NCI-H1694 treated with DMSO at 0.1 percent for 48 hours (cell line): ENCODE measurements at places on chromosomes 7 and 10.

DNA sequence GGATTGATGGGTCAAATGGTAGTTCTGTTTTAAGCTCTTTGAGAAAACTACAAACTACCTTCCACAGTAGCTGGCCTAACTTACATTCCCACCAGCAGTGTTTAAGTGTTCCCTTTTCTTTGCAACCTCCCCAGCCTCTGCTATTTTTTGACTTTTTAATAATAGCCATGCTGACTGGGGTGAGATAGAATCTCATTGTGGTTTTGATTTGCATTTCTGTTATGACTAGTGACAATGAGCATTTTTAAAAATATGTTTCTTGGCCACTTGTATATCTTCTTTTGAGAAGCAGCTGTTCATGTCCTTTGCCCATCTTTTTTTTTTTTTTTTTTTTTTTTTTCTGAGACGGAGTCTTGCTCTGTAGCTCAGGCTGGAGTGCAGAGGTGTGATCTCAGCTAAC lies 155.2 kb upstream of the BMPER start:
- no peak for DNase-seq

DNA sequence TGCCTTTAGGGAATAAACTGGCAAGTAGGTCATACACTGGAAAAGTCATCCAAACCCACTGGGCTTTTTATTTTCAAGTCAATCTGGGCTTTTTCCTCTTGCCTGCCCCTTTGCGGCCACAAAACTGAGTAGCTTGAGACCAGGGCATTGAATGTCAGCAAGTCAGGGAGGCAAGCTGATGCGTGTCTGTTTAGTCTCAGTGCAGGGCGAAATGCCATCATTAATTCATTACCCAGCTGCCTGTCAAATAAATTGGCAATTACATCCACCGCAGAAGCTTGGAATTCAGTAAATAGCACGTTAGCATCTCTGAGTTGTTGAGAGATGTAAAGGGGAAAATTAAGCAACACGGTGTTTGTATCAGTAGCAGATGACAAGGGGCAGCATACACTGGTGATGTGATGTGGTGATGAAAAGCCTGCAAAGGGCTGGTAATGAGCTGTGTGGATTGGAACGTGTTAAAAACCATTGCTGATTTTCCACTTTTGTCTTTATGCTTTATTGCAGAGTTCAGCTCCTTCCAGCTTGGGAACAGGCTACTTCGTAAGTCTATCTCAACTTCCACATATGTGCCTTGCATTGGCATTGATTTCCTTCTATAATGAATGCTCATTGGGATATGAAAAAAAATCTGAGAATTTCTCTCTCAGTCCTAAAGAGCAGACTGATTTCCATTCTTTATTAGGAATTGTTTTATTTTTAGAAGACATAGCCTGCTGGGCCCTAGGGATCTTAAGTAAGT lies 535.9 kb downstream of the AUTS2 start:
- DNase-seq, result peak; percentile 99

GRCh38 chr10:11331046-11331577 lies 280.3 kb downstream of the USP6NL start:
- DNase-seq, result no peak

DNA sequence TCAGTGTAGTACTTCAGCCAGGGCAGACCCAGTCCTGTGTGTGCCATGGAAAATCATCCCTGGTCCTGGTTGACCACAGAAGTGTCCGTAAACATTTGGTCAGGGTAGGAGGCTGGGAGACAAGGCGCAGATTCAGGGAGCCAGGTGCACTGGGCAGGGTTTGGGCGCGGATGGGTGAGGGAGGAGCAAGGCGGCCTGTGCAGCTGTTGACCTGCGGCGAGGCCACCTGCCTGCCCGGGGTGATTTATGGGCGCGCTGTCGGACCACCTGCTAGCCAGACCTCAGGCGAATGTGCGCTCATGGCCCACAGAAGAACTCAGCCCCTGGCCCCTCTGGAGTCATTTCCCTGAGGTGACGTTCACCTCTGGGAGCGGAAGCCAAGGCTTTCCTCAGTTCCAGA lies 6.6 kb downstream of the SFRP5 start:
- no peak for DNase-seq

DNA sequence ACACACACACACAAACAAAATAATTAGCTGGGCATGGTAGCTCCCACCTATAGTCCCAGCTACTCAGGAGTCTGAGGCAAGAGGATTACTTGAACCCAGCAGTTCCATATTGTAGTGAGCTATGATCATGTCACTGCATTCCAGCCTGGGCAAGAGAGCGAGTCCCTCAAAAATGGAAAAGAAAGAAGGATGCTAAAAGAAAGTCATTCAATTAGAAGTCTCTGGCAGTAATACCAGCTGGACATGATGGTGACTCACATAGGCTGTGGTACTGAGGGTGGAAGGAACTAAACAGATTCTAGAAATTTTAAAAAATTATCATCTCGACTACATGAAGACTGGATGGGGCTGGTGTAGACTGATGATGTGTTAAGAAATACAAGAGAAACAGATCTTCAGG lies 385.3 kb downstream of the ETV1 start:
- DNase-seq, result no peak

DNA sequence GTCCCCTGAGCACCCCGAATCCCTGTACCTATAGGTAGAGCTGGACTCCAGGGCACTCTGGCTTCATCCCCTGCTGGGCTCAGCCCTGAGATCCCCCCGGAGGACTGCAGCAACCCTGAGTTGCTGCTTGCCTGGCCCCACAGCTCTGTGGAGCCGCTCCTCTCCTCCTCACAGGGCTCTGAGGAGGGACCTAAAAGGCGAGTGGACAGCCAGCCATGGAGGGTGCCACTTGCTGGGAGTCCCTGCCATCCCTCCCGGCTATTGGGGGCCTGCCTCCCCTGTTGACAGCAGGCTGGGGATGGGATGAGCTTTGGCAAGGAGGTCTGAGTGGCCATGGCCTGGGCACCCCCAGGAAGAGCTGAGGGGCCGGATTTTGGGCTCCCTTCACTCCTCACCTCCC lies 28.0 kb upstream of the RASGEF1A start:
- DNase-seq, result no peak

- DNase-seq, result no peak
Observed at GRCh38 chr7:72924386-72924732, 536 bp upstream of the POM121 start.

- DNase-seq, result no peak
Observed at GRCh38 chr7:134806197-134806596, 26.8 kb downstream of the CALD1 start.

GRCh38 chr7:114874170-114874569 lies 47.7 kb upstream of the MDFIC start:
- no peak for DNase-seq

DNA sequence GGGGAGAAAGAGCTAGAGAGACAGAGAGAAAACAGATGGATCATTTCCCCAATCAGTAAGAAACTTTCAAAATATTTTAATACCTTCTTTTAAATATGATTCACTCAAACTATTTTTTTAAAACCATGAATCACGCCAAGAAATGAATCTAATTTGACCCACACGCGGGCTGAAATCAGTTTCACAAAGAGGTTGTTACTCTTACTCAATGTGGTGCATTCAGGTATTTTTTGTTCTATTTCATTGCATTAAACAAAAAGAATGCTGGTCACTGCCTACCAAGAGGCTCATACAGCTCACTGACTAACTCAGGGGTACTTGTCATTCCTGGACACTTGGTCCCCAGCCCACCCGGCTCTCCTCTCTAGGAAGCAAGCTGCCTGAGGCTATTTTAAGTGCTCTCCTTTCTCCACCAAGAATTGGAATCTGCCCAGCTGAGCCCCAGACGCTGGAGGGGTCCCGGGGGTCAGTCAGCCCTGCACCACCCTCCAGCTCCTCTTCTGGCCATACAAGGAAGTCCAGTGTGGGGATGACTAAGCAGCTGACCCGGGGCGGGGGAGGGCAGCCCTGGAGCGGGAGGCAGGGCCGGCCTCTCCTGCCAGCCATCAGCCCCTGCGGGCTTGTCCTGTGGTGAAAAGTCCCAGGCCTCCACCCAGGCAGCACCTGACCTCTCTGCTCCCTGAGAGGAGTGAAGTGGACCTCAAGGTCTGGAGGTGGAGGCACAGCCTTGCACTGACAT lies 21.7 kb upstream of the PFKP start:
- no peak for DNase-seq

DNA sequence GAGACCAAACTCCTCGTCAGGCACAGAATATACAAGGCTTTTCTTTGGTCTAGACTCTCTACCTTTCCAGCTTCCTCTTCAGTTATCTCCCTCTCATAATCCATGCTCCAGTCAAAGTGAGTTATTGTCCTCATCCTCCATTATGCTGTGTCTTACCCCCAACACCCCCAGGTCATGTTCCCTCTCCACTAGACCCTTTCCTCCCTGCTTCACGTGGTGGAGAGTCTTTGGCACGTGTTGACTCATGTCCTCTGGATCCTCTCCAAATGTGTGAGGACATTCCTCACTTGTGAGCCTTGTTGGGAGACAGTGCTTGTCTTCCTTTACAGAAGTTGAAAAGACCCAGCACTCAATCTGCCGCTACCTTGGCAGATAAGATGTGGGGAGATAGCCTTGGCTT lies 36.0 kb upstream of the DLD start:
- DNase-seq, result no peak

- DNase-seq, result no peak
Observed at GRCh38 chr7:84207615-84208014, 13.0 kb upstream of the SEMA3A start.

GRCh38 chr7:3682028-3682710 lies 381.1 kb downstream of the SDK1 start:
- no peak for DNase-seq

- DNase-seq, result no peak
Observed at GRCh38 chr10:1595726-1596125, 141.6 kb downstream of the ADARB2 start.

DNA sequence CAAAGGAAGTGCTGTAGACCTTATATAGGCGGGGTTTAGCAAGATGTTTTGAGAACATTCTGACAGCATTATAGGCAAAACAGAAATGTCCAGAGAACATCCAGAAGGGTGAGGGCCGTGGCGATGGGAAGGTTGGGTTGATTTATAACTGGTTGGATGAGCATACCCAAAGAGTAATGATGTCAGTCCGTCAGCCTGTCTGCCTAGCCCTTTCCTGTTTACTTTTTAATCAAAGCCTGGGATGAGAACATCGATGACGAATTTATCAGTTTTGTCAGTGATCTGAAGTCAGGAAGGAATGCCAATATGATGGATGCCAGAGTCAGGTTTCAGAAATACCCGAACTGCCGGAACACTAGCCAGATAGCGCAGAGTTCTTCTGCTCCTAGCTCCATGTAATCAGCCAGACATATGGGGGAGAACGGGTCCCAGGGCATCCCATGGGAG lies 33.8 kb upstream of the TRIM8 start:
- no peak for DNase-seq

DNA sequence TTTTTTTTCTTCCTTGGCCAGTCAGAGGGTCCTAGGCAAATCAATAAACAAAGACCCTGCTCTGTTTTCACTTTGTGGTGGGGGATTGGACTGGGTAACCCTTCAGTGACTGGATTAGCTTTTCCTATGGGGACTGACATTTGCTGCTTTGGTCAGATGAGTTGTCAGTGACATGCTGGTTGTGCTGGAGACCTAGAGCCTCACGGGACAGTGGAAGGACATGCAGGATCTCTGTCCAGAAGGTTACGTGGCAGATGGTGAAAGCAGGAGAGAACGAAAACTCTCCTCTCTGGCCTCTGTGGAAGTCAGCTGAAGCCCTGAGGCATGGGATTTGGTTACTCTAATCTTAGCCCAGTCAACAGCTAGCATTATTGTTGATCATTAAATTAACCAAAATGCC lies 90.0 kb upstream of the BMPER start:
- DNase-seq, result no peak

DNA sequence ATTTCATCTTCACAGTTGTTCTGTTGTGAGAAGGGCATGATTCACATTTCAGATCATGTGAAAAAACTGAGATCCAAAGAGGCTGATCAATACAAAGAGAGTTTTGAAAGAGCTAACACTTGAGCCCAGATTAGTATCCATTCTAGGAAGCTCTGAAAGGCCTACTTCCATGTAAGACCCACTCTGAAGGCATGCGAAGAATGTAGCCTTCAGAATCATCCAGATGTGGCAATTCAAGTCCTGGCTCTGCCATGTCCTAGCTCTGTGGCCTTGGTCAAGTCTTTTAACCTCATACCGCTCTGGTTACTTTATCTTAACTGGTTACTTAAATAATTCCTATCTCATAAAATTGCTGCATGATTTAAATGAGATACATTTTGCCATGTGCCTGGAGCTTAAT lies 111.1 kb downstream of the FZD1 start:
- no peak for DNase-seq

DNA sequence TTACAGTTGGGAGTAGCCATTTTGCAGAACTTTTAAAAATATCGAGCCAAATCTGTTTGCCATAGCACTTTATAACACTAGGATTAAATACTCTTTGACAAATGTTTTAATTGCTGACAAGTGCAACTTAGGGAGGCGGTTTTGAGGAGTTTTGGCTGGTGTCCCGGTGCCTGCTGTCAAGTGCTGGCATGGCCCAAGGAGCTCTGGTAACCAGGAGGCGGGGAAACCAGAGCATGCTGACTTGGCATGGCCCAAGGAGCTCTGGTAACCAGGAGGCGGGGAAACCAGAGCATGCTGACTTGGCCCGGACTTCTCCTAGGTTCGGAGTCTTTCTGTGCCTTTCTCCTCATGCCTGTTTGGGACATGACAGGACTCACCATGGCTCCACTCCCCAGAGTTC lies 30.8 kb upstream of the ZNF32 start:
- DNase-seq, result no peak

DNA sequence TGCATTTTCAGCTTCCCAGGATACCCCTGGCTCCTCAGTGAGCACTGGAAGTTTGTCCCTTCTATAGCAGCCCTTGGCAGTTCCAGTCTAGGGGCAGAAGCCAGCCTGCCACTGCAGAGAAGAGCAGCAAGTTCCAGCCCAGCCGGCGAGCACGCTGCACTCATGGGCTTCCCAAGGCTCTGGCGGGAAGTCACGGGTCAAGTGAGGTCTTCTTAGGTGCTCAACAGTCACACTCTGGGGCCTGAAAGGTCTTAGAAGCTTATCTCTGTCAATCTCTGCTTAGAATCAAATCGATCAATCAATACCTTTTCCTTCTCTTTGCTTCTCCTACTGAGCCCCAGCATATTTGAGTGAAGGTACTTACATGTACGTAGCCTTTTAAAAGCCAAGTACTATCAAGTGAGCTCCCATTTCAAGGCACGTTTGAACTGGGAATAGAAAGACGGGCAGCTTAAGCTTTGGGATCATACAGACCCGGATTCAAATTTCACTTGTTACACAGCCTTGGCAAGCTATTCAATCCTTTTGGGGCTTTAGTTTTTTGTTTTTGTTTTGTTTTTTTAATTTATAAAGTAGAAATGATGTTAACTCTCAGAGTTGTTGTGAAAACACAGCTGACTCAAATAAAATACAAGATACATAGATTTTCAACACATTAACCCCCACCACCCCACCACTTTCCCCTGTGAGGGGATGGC lies 152.6 kb upstream of the KLF14 start:
- no peak for DNase-seq

DNA sequence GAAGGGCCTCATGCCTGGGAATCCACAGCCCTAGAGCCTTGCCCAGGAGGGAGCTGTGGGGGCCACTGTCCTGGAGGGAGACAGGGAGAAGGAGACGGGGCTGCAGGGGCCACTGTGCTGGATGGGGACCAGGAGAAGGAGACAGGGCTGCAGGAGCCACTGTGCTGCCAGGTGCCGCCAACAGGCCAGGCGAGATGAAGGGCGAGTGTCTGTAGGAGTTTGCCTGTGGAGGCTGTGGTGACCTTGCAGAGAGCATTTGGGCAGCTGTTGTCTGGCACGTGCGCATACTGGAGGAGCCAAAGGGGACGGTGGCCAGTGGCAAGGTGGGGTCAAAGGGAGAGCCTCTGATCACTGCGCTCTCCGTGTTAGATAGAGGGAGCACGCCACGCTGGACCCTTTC lies 79.2 kb downstream of the NKX6-2 start:
- DNase-seq, result no peak
